Ovary (tissue), 10 donors: ENCODE measurements at places on chromosomes 11 and 22. TPM values are rescaled to one million over a fixed set of nuclear protein-coding genes. Genes with fewer than 3 reads are reported as not detected.

Gene RDX
- 133 TPM for total RNA-seq

GRCh38 chr22:48923165-48923865, 904.4 kb downstream of the BRD1 start:
- H3K4me1 ChIP-seq: no peaks in the 10 kb centered on the region
- no peak for DNase-seq
- H3K4me3 ChIP-seq: no peak overlapping the region
- H3K27me3 ChIP-seq: no peaks in the 10 kb centered on the region
- H3K27ac ChIP-seq: no peak overlapping the region

DNA sequence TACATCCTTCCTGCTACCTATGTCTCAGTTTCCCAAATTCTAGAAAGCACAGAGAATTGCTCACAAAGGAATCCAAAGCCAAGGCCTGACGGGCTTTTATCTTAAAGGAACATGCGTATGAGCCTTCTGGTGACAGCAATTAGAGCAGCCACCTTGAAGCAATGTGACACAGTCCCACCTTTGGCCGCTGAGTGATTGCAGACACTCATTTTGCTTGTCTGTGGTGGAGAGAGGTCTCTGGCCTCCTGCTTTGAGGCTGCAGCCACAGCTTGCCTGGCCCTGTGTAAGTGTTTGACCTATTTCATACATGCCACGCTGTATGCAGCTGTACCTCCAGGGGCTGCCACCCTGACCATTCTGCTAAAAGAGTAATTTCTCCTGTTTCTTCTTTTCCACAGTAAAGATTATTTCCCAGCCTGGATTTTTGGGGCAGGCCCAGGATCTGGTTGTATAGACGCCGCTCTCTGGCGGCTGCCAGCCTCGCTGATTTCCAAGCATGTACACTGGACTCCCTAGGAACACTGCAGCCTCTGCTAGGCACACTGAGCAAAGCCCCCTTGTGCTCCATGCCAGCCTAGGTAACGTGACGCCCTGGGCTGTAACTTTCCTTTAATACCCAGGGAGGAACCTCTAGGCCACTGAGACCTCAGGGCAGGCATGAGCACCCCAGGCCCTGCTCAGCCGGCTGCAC, 1.1 kb upstream of the TMA7B start:
- H3K36me3 ChIP-seq: no peaks in the 10 kb centered on the region
- no peak overlapping the region for H3K27ac ChIP-seq
- no peaks in the 10 kb centered on the region for H3K4me1 ChIP-seq
- no peaks in the 10 kb centered on the region for H3K27me3 ChIP-seq
- H3K4me3 ChIP-seq: no peak overlapping the region
- no peak for DNase-seq

- H3K4me3 ChIP-seq: no peak overlapping the region
- DNase-seq: no peak
- H3K27ac ChIP-seq: no peak overlapping the region
- H3K36me3 ChIP-seq: no peaks in the 10 kb centered on the region
- peaks cover 6% of the 10 kb centered on the region for H3K4me1 ChIP-seq
Measured at GRCh38 chr22:33299245-33299956, 241.2 kb upstream of the SYN3 start.

DNA sequence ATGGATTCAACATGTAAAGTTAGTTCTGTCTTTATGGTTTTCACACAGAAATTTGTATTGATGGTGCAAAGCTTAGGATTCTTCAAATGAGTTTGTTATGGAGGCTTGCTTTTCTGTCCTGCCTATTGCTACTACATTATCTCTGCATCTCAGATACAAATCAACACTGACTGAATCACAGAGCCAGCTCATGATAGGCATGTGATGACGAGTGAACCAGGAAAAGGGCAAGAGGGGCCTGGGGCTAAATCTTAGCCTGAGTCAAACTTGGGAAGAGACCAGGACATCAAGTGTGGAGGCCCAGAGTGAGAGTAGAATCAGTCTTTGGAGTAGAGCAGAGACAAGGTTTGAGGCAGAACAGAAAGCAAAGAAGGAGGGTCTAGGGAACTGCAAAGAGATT, 107.1 kb upstream of the CD44 start:
- no peaks in the 10 kb centered on the region for H3K4me1 ChIP-seq
- DNase-seq: no peak
- H3K36me3 ChIP-seq: no peaks in the 10 kb centered on the region
